ENCODE measurements at places on chromosomes 2 and 18.

DNA sequence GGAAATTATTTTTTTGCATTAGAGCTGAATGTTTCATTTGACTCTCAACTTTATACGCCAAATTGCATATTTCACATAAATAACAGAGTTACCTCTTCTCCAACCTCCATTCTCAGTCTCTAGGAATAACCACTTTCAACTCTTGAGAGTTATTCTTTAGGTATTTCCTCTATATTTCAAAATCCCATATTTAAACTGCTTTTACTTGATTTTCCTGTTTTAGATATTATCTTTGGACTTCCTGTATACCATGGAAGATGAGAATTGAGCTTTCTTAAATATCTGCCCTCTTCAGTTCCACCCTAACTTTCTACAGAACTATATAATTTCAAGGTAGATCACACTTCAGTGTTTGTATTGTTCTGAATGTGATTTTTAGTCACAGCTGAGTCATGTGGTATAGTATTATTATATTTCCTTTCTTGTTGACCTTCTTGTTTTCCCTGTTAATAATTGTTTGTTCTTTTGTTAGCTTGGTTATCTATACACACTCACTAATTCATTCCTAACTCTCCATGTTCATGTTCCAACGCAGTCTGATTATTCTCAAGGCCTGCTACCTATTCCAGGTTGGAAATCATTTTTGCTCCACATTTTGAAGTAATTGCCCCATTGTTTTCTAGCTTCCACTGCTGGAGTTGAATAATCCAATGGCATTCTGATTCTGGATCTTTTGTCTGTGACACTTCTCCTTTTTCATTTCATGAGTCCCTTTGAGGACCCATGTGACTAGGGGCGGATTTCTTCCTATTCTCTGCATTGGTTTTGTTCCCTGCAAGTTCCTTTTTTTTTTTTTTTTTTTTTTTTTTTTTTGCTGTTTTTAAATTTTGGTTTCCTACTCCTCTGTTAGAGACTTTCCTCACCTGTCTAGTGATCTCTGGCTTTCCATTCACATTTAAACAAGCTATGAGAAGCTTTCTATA lies 156.8 kb upstream of the RBMS1 start:
- no peak for DNase-seq

DNA sequence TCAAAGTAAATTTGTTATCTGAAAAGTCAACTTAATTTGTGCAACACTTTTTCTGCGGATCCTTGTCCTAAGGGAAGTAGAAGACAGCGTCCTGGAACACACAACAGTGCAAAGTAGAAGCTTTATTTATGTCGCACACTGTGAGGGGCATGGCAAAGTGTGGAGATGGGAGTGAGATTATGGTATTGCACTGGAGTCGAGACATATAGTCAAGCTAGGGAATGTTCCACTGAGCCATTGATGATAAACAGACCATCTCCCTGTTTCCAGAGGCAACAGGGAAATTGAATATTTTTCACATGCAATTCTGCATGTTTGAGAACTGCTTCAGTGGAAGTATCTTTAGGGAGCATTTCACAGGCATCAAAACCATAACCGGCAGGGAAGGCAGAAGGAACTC lies 46.2 kb downstream of the LRRTM1 start:
- no peak for DNase-seq

- no peak for DNase-seq
These were observed 148.8 kb downstream of the HDAC4 start for GRCh38 chr2:239251971-239252370.

DNA sequence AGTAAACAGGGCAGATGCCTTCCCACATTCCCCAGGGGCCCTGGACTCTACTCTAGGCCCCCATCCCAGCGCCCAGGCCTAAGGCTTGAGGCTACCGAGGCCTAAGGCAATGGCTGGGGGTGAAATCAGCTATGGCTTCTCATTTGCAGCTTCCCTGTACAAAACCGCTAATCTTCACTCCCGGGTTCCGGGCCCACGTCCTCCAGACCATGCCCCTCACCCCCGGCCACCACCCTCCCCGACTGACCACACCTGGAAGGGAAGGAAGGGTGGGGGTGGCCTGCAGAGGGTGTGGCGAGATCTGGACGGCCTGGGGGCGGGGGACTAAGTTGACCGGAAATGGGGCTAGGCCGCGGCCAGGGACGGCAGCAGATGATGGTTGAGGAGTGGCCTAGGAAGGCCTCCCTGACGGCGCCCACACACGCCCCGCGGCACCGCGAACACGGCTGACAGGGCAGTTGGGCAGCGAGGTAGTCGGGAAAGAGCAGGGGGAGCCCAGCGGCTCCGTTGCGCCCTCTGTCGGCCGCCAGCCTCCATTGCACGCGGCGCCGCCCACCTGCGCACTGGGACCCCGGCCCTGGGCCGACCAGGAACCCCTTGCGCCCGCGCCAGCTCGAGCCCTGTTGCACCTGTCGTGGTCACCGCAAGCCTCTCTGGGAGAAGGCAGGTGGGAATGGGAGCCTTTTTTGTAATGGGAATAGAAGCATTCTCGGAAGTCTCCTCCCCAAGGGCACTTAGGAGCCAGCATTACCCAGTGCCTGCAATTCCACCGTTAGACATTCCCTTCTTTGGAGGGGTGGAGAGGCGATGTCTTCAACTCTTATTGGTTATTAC lies 117.1 kb upstream of the STPG4 start:
- DNase-seq = no peak

DNA sequence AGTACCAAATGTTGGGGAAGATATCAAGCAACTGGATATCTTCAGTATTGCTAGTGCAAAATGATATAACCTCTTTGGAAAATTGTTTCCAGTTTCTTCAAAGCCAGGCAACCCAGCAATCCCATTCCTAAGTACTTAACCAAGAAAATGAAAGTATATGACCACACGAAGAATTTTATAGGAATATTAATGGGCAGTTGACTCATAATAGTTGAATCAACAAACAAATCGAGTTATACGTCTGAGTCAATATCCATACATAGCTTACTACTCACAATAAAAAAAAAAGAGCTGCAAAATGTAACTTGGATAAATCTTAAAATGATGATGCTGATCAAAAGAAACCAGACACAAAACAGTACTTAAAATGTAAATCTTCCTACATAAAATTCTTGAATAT lies 810.4 kb downstream of the METTL4 start:
- DNase-seq = no peak

- DNase-seq = no peak
These were observed 103.0 kb downstream of the AFF3 start for GRCh38 chr2:100039291-100039980.

DNA sequence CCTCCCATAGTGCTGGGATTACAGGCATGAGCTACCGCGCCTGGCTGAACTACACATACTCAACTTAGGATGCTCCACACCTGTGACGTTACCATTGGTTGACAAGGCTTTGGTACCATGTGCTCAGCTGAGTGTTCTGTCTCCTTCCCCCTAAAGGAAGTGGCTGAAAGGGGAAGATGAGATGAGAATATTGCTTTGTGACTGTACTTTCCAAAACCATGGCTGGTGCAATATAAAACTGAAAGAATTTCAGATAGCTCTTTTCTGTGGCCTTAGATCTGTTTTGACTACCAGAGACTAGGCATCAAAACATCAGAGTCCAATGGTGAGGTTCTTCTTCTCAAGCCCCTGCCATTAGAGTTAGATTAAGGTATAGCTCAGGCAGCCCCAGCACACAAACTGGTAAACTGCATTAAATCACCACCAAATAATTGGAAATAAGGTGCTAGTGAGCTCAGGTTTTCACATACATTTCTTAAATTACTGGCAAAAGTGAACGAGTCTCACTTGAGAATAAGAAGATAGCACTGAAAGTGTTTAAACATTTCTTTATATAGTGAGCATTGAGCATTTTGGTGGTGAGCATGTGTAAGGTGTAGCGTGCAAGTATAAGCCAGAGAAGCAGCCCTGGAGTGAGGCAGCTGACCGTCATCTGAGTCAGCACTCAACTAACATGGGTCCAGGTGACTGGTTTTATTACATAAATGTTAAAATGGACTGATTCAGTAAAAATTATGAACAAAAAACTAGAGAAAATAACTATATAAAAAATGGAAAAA lies 113.5 kb upstream of the FZD5 start:
- no peak for DNase-seq

DNA sequence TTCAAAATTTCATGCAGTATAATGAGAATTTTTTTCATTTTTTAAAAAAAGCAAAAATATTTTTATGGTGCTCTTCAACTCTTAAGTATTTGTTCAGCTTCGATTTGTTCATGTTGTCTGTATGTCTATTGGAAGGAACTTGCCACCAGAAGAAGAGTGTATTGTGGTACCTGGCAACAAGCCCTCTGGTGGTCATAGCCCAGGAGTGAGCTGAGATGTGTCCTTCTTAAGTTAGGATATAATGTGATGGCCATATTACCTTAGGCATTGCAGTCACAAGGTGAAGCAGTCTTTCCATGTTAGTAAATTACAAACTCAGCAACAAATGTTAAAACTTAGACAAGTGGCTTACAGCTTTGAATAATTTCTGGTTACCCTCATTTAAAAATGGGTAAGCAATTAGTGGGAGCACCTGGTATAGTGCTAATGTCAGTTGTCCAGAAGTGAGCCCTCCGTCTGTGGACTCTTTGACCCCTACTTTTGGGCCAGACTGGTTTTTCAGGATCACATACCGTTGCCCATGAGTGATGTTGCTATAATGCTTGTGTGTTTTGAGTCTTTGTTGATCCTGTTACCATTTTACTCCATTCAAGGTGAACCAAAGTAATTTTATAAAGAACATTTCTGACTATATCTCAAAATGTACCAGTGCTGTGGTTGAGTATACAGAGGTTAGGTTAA lies 57.4 kb downstream of the MYO1B start:
- DNase-seq = no peak

- DNase-seq = no peak
These were observed 10.5 kb upstream of the AGAP1 start for GRCh38 chr2:235483313-235483712.

DNA sequence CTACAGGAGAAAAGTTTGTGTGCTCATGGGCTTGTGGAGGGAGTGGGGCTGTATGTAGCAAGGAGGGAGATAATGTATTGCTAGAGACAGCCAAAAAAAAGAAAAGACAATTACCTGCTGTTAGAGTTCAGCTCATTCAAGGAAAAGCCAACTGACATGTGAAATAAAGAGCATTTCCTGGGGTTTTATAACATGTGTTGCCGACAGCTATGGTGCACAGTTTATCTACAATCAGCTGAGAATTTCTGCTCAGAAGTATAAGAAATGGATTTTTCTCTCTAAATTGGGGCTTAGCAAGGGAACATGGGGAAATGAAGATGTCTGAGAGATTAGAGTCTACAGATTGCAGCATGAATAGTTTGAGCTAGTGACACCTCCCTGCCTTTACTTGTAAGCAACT lies 674.1 kb downstream of the SUCLG1 start:
- no peak for DNase-seq

DNA sequence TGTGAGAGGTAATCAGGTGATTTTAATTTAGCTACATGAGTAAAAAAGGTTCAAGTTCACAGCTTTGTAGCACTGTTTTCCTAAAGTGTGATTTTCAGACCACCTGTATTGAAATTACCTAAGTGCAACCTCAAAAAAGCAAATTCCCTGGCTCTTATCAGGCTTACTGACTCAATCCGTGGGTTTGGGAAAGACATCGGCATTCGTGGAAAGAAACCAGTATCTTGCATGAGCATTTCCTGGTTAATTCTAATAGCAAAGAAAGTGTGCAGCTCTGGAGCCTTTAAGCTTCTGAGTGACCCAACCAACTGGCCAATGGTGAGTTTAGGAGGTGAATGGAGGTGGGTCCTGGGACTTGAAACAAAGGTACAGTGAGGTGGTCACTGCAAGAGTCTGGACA lies 300.9 kb downstream of the NBAS start:
- no peak for DNase-seq

- no peak for DNase-seq
These were observed 1165.6 kb upstream of the ZEB2 start for GRCh38 chr2:145685383-145686050.

DNA sequence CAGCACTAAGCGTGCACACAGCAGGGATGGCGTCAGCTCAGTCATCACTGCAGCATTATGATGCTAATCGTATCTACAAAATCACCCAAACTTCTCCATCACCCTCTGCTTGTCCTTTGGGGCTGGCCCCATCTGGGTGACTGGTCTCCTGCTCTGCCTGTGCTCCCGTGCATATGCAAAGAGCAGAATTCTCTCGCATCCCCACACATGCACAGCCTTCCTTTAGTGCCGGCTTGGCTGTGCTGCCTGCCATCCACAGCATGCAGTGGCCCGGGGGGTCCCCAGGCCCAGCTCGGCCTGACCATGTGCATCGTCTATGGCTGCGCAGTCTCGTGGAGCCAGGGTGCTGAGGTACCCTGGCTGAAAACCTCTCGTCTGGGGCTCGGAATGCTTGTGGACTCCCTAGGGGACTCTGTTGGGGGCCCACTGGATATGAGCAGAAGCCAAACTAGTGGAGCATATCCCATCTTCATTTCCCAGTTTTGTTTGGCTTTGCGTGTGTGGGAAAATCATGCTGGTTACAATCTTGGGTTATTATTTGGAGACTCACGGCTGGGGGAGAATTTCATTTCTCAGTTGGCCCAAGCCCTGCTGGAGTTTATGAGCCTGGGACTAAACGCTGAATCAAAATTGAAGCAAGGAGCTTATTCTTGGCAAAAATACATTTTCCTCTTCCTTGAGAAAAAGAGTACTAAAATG lies 70.9 kb upstream of the HS6ST1 start:
- no peak for DNase-seq

- no peak for DNase-seq
These were observed 1.6 kb downstream of the CRIM1 start for GRCh38 chr2:36356990-36357846.

DNA sequence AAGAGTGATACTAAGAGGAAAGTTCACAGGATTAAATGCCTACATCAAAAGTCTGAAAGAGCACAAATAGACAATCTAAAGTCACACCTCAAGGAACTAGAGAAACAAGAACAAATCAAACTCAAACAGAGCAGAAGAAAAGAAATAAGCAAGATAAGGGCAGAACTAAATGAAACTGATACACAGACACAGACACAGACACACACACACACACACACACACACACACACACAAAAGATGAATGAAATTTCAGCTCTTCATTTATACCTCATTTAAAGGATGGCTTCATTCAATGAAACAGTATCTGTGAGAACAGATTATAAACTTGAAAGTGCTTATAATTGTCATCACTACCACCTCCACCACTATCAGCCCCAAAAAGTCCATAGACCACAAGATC lies 428.9 kb downstream of the MBD2 start:
- no peak for DNase-seq

DNA sequence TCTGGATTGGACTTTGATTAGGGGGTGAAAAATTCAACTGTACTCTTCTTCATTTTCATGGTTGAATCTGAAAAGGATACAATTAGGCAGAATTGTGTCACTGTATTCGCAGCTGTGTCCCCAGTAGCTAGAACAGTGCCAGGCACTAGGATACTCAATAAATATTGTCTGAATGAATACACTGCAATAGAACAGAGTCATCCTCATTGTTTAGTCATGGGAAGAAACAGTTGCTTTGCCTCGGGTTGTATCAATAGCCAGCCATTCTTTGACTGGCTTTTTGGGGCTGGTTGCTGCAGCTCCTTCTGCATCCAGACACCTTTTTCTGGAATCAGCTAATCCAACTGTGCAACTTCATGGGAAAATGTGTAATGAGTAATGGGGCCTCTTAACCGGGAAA lies 18.1 kb upstream of the DYNC1I2 start:
- no peak for DNase-seq

All from GM04504 (cell line).